Stimulated activated CD8-positive, alpha-beta memory T cell treated with anti-CD3 and anti-CD28 coated beads, Interleukin-15, amount 100 ng/mL, for 24 hours (primary cell): ENCODE measurements at places on chromosomes 6 and 20.

DNA sequence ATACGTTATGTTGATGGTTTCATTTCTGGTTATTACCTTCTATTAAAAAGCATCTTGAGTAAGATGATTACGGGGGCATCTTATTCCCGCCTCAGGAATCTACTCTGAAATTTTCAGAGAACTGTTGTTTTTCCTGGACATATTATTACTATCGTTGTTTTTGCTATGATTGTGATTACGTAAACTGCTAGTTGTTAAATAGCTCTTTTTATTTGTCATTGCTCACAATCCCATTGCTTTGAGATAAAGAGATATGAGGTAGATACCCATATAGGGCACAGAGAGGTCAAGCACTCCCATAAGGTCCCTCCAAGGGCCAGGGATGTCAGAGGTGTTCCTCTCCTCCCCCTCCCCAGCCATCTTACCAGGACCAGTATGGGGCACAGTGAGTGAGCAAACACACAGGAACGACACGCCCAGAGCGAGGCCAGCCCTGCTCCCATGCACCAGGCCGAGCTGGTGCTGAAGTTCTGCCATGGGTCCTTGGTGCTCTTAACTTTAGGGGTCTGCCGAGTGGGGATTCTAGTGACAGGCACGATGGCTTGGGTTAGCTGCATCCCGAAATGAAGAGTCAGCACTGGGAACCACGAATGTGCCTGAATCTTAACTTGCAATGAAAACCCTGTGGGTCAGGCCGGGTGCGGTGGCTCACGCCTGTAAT lies 49.9 kb downstream of the PRDM1 start:
- DNase-seq, result no peak

DNA sequence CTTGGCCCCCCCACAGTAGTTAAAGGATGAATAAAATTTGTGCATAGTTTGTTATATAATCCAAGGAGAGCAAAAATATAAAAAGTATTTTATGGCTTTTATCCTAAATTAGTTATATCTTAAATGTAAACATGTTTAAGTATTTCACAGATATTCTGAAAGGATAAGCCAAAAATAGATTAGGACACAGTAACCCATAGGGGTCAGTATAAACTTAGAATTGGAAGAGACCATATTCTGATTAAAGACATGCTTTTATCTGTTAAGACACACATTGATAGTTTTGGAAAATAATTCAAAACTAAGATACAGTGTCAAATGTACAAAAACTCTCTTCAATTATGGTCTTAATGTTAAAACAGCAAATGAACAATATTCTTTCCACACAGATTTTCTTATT lies 4.5 kb upstream of the SERINC1 start:
- DNase-seq, result no peak

GRCh38 chr6:12090714-12091113 lies 78.6 kb downstream of the HIVEP1 start:
- DNase-seq, result no peak

DNA sequence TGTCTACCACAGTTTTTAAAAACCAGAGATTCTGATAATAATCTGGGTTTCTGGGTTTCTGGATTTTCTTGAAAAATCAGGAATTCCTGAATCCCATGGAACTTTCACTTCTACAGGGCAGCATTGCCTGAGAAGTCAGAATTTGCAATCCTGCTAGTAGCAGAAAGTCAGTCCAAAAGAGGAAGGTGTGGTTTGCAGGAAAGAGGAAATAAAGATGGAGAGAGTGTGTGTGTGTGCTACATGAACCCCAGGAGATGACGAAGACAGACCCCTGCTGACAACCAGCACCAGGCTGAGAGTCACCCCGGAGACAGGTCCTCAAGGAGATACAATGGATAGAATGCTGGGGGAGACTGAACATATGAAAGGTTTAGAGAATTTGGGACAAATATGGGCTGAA lies 44.9 kb downstream of the PRND start:
- no peak for DNase-seq

- DNase-seq, result no peak
These were observed 12.8 kb downstream of the ME1 start for GRCh38 chr6:83417880-83418663.

- no peak for DNase-seq
These were observed 1090.0 kb upstream of the EYS start for GRCh38 chr6:66796987-66797386.

DNA sequence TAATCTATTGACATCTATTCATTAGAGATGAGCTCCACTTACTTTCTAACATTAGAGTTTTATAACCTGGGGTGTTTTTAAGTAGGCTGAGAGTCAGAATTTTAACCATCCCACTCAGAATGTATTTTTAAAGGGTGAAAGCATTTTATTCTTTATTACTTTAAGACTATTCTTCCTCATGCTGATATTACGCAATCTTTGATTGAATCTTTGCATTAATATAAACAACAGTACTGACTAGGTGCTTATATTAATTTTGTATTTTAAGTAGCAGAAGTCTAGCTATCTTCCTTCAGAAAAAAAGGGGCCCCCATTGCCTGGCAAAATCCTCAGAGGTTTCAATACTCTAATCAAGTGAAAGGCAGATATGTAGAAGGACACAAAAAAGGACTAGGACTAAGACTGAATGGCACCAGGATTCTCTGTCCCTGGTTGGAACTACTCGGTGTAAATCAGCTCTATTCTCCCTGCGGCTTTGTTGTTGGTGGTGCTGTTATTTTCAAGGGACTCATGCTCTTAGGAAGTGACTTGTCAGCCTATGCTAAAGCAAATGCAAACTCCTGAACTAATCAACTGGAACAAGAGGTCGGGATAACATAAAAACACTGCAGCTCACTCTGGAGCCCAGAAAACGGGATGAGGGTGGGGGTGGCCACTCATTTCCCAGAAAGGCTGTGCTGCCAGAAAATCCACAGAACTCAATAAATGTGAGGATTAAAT lies 1324.4 kb downstream of the GRIK2 start:
- DNase-seq, result no peak

DNA sequence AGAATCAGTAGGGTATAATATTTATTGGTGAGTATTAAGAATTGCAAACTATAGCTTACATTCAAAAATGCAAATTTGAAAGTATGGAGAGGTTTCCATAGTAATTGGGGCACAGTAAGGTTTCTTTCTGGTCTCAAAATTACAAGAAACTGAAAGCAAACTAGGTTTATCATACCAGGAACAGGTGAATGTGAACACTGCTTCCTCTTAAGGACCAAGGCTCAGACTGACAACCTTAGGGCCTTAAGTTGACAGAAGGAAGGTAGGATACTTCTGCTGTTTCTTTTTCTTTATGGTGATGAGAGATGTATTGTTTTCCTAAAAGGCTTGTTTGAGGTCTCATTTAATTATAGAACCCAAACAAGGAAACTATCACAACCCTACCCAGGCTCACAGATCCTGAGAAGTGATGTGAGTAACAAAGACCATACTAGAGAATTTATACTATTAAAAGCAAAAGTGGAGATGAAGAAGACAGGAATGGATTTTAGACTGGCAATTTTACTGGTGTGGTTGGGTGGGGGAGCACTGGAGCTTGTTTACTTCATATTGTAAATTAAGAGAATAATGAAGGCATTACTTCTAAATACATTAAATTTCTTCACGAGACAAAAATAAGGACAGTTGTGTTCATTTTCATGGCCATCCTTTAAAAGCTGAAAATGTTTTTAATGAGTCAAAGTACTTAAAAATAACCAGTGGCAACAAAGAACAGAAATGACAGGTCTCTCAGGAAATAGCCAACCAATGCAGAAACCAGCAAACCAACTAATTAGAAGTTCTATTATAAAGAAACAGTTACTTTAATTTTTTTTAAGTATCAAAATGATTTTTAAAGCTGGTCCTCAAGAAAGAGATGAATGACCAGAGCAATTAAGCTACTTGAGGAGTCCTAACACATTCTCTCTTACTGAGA lies 21.3 kb downstream of the STAU1 start:
- DNase-seq, result no peak

GRCh38 chr20:1001911-1002681 lies at the start of gene RSPO4:
Gene RSPO4 (minus strand): TSS chr20:1002311. CDS start chr20:1002164, 147 bp downstream.
- no peak for DNase-seq

- no peak for DNase-seq
These were observed 40.3 kb downstream of the GPX5 start for GRCh38 chr6:28565823-28566526.

DNA sequence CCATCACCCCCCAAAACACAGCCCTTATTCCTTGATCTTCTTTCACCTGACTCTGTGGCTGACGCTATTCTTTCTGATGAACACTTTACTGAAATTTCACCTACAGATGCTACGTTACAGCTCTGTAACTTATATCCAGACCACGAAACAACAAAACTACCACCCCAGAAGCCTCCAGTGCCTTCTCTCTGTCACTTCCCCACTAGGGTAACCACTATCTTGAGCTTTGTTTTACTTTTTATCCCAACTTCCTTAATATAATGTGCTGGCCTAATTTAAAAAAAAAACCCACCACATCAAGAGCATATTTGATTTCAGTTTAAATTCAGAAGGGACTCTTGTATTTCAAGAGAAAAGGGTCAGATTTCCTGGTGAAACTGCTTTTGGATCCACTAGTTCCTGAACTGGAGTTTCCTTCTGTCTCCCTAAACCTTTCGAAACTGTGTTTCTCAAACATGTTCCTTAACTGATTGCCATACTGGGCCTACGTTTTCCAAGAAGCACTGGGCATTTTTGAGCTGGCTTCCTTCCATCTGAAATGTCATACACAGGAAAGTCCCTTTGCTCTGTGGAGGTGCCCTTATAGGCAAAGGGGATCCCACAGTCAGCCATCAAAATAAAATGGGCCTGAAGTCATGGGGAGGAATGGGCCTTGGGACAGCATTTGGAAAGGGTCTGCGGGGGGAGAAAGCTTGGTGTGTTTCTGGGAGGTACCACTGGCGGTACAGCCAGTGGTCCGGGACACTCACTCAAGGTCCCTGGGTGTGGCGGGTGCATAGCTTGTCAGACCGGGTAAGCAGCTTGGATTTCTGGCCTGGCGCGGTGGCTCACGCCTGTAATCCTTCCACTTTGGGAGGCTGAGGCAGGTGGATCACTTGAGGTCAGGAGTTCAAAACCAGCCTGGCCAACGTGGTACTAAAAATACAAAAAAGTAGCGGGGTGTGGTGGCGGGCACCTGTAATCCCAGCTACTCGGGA lies 25.8 kb upstream of the RTF2 start:
- no peak for DNase-seq

- DNase-seq, result no peak
These were observed 320.9 kb downstream of the UTRN start for GRCh38 chr6:144606083-144606482.

DNA sequence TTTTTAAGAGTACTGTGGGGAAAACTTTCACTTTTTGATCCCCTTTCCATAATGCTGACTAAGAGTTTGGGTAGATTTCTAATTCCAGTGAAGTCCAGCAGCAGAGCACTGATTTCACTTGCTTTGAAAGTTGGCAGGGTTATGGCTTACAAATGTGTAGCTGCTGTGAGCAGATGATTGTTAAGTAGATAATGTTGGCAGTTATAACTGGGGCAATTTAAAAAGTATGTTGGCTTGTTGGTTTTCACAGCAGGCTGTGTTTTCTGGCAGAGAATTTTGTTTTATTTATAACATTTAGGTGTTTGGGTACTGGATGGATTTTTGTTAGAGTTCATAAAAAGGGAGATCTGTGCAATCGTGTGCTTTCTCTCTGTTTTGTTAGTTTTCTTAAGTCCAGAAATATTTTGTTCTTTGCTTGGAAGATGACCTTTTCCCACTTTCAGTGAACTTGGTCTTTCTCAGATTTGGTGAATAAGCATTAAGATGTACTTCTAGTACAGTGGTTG lies 31.4 kb downstream of the AFDN start:
- DNase-seq, result no peak

DNA sequence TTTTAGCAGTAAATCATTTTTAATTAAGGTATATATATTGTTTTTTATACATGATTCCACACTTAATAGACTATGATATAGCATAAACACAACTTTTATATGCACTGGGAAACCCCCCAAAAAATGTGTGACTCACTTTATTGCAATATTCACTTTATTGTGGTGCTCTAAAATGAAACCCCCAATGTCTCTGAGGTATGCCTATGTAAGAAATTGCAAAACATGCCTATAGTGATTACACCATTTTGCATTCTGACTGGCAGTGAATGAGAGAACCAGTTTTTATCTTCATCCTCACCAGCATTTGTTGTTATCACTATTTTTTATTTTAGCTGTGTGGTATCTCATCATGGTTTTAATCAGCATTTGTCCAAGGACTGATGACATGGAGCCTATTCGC lies 8.5 kb upstream of the CST11 start:
- no peak for DNase-seq
